ENCODE measurements at places on chromosomes 5 and 9. TPM values are rescaled to one million over a fixed set of nuclear protein-coding genes. Genes with fewer than 3 reads are reported as not detected.

Gene CBY3
- not detected for polyA plus RNA-seq

Gene CDKN2B-AS1
- 1.4 TPM for polyA plus RNA-seq

Gene SNCB
- 0.69 TPM for polyA plus RNA-seq

Gene NANS
- polyA plus RNA-seq, result 63.1 TPM

Gene ALDH7A1
- 130 TPM for polyA plus RNA-seq

Gene PTCH1
- polyA plus RNA-seq, result 1.5 TPM

Gene IRX1
- polyA plus RNA-seq, result 2.4 TPM

GRCh38 chr5:158727136-158727535, 372.6 kb downstream of the EBF1 start:
- no peaks in the 10 kb centered on the region for H3K27me3 ChIP-seq
- no peak overlapping the region for H3K4me3 ChIP-seq
- H3K27ac ChIP-seq, result no peak overlapping the region
- no peak for DNase-seq

DNA sequence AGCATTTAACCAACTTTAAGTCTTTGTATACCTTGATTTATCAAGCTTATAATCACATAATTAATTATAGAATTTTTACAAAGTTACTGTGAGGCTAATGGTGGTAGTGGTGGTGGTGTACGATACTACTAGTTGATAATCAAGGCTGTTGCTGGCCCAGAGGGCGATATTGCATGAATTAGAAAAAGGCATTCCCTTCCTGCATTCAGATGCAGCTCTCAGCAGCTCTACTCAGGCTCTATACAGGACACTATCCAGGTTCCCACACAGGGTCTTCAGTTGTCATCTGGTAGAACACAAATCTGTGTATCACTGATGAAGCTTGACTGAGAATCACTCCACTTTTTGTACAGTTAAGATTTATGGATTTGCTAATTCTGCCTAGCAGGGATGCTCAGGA, 562.8 kb upstream of the C9orf72 start:
- no peak overlapping the region for H3K4me3 ChIP-seq
- H3K36me3 ChIP-seq, result no peaks in the 10 kb centered on the region
- no peaks in the 10 kb centered on the region for H3K4me1 ChIP-seq
- no peak overlapping the region for H3K27ac ChIP-seq
- no peaks in the 10 kb centered on the region for H3K27me3 ChIP-seq

DNA sequence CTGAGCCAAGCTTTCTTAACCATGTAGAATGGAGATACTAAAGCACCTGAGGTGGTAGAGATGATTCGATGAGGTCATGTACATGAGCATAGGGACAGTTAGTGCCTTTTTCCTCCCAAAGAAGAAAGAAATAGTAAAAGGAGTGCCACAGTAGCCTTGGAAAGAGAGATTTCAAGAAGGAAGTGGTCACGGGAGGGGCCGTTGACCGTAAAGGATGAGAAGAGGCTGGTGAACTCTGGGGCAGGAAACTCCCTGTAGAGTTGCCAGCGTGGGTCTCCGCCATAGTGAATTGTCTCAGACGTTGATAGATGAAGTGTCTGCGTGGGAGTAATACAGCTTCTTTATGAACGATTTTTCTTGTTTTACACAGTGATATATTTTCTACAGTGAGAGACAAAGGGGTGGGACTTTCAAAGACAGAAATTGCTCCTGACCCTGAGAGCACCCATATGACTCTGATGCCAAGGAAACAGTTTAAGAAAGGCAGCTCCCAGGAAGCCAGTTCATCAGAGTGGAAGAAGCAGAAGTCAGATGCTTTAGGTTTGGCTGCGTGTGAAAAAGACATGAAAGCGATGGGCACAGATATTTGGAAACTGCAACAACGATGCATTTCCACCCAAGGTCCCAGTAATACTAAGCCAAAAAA, 41.3 kb downstream of the UGCG start:
- no peak overlapping the region for H3K4me3 ChIP-seq
- peak overlapping the region; percentile 19 for H3K27ac ChIP-seq
- H3K4me1 ChIP-seq, result peaks cover 8% of the 10 kb centered on the region
- no peaks in the 10 kb centered on the region for H3K27me3 ChIP-seq
- peaks cover 12% of the 10 kb centered on the region for H3K36me3 ChIP-seq
- DNase-seq, result no peak

DNA sequence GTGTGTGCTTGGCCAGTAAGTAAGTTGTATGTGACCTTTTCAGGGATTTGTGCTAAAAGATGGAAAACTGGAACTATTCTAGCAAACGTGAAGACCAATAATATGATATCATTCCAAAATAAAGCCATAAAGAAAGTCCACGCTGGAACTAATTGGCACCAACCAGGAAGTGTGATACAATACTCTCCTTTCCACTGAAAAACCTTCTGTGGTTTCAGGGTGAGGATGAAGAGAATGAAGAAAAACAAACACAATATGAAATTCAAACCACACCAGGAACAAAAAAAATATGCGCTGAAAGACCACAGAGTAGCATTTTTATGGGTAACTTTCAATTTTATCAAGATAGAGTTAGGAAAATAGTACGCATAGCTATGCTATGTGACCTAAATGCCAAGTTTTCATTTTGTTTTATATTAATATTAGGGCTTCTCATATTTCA, 105.8 kb downstream of the EFNA5 start:
- H3K4me3 ChIP-seq, result no peak overlapping the region
- H3K27me3 ChIP-seq, result no peaks in the 10 kb centered on the region
- no peaks in the 10 kb centered on the region for H3K36me3 ChIP-seq
- no peak overlapping the region for H3K27ac ChIP-seq

- no peaks in the 10 kb centered on the region for H3K27me3 ChIP-seq
- H3K4me3 ChIP-seq, result no peak overlapping the region
- no peak for DNase-seq
- H3K36me3 ChIP-seq, result no peaks in the 10 kb centered on the region
These were observed 227.5 kb upstream of the NR4A3 start for GRCh38 chr9:99594056-99594780.

DNA sequence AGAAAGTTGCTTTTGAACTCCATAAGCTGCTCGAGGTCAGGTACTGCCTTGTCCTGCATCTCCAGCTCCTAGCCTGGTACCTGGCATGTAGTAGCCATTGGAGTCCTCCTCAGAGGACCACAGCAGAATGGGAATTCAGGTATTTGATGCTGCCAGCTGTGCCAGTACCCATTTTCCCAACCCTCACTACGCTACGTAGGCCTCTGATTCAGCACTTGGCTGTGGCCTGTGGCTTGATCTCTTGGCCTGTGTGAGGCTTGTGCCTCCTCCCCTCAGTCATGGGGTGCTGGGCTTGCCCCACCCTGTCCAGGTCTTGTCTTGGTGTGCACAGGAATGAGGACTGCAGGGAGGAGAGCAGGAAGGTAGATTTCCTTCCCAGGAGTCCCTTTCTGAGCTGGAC, 11.8 kb downstream of the OTULIN start:
- DNase-seq, result peak; percentile 59
- H3K27ac ChIP-seq, result peak overlapping the region; percentile 71
- no peaks in the 10 kb centered on the region for H3K27me3 ChIP-seq

DNA sequence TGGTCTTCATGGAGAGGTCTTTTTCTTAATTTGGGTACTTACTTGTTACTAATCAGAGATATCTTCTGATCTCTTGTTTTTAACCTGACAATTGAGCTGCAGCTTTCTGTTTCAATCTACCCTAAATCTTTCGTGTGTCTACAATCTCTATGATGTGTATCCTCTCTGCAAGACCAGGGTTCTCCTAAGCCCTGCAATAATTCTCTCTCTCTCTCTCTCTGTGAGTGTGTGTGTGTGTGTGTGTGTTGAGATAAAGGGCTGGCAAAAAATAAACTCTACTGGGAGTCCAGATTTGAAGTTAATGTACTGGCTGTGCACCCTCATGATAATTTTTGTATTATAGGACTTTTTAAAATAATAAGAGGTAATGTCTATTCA, 57.8 kb upstream of the FBXL7 start:
- H3K4me1 ChIP-seq, result no peaks in the 10 kb centered on the region
- H3K36me3 ChIP-seq, result no peaks in the 10 kb centered on the region
- H3K27me3 ChIP-seq, result no peaks in the 10 kb centered on the region
- no peak overlapping the region for H3K4me3 ChIP-seq

GRCh38 chr5:308672-309271, 12.7 kb upstream of the AHRR start:
- H3K27me3 ChIP-seq, result no peaks in the 10 kb centered on the region
- no peak for DNase-seq
- H3K27ac ChIP-seq, result no peak overlapping the region
- H3K4me1 ChIP-seq, result peaks cover 11% of the 10 kb centered on the region

DNA sequence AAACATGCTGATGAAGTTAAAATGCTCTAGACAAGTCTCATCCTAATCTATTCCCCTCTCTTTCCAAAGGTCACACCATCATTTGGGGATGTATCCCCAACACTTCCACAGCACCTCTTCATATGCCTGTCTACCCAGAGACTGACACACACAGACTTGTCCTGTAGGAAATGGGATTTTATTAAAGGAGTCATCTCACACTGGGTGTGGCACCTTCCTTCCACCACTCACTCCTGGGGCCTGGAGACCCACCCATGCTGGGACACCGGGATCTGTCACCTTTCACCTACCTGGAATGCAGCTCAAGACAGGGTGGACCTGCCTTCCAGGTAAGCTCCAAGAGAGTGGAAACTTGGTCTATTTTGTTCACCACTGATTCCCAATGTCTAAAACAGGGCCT, 99.4 kb upstream of the HAND1 start:
- DNase-seq, result no peak
- no peak overlapping the region for H3K27ac ChIP-seq
- no peaks in the 10 kb centered on the region for H3K4me1 ChIP-seq
- no peaks in the 10 kb centered on the region for H3K36me3 ChIP-seq
- H3K4me3 ChIP-seq, result no peak overlapping the region
- H3K27me3 ChIP-seq, result no peaks in the 10 kb centered on the region

- H3K27ac ChIP-seq, result no peak overlapping the region
- H3K36me3 ChIP-seq, result peaks cover 45% of the 10 kb centered on the region
- no peaks in the 10 kb centered on the region for H3K27me3 ChIP-seq
- DNase-seq, result no peak
- no peaks in the 10 kb centered on the region for H3K4me1 ChIP-seq
- no peak overlapping the region for H3K4me3 ChIP-seq
These were observed 16.6 kb downstream of the LHFPL2 start for GRCh38 chr5:78631931-78632330.

DNA sequence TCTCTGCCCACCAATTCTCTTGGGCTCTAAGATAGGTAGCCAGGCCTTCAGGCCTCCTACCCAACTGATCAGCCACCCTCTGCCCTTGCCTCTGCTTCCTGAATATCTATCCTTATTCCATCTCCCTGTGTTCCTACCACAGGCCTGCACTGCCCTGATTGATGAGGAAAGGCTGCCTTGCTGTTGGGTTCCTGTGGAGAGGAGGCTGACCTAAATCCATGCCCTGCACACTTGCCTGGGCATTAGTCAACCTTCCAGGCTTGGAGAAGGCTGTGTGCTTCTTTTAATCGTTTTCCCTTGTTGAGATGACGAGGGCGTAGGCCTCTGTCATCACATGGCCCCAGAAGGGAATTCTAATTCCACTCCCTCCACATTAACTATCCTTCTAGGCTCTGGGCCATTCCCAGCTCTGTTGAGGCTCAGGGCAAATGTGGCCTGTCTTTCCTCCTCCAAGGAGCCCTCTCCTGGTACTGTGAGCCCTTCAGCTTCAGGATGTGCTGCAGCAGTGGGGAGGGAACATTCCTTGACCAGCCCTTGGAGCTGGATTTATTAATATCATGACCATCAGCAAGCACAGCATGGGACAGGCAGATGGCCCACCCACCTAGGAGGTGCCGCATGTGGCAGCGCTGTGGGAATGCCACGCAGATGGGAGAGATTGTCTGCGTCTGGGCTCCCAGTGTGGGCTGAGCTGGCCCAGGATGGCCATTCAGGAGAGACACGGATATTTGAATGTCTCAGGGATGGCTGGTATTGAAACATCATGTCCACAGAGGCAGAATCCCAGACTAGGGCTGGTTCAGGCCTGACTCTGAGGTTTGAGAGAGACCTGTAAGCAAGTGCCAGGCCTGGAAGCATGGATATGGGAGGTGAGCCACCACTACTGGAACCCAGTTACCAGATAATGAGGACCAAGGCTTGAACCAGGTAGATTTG, 40.9 kb downstream of the ANGPTL2 start:
- DNase-seq, result no peak
- no peaks in the 10 kb centered on the region for H3K36me3 ChIP-seq
- H3K4me3 ChIP-seq, result no peak overlapping the region
- H3K27me3 ChIP-seq, result no peaks in the 10 kb centered on the region
- no peaks in the 10 kb centered on the region for H3K4me1 ChIP-seq
- no peak overlapping the region for H3K27ac ChIP-seq
